Stimulated activated CD4-positive, alpha-beta T cell treated with anti-CD3 and anti-CD28 coated beads, Interleukin-12 subunit alpha, Interleukin-12 subunit beta, amount 100 ng/mL, for 4 hours (primary cell): ENCODE measurements at places on chromosomes 4 and X.

GRCh38 chr4:154120006-154120676, 331.3 kb upstream of the SFRP2 start:
- DNase-seq = no peak

- DNase-seq = no peak
Measured at GRCh38 chr4:143403553-143403820, 66.8 kb downstream of the GAB1 start.

- no peak for DNase-seq
Measured at GRCh38 chr4:183675625-183676024, 16.5 kb downstream of the TRAPPC11 start.

DNA sequence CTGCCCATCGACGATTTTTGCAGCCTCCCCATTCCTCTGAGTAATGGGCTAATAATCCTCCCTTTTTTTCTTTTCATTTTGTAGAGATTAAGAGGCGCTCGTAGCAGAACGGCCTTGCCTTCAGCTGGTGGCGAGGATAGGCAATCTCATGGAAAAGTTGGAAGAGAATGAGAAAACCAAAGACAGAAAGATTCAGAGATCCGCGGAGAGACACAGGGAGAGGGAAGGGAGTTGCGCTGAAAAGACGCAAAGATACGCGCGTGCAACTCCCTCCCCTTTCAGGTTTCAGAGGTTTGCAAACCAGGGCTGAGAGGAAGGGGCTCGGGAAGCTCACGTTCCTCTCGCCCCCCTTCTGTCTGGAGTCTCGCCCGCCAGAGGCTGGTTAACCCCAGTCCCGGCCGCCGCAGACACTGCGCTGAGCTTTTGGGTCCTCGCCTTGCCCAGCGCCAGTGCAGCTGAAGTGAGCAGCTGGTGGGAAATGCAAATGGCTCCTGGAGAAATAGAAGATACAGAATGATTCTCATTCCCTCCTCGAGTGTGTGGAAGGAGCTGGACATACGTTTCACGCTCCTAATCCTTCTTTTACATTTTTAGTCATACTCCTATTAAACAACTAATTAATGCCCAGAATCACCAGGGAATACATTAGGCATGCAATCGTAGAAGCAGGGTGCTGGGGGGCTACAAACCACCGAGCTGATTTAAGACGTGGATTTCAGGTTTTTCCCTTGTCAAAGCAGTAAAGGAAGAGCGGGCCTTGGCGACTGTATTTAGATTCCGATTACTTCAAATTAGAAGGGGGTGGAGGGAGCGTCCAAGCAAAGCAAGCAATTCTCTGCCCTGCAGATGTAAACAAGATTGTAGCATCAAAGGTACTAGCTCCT, 16.6 kb upstream of the PITX2 start:
- DNase-seq = no peak

GRCh38 chrX:22184096-22184495, 88.6 kb upstream of the CBLL2 start:
- no peak for DNase-seq

GRCh38 chrX:54758114-54759055, 39.7 kb downstream of the ITIH6 start:
- no peak for DNase-seq

DNA sequence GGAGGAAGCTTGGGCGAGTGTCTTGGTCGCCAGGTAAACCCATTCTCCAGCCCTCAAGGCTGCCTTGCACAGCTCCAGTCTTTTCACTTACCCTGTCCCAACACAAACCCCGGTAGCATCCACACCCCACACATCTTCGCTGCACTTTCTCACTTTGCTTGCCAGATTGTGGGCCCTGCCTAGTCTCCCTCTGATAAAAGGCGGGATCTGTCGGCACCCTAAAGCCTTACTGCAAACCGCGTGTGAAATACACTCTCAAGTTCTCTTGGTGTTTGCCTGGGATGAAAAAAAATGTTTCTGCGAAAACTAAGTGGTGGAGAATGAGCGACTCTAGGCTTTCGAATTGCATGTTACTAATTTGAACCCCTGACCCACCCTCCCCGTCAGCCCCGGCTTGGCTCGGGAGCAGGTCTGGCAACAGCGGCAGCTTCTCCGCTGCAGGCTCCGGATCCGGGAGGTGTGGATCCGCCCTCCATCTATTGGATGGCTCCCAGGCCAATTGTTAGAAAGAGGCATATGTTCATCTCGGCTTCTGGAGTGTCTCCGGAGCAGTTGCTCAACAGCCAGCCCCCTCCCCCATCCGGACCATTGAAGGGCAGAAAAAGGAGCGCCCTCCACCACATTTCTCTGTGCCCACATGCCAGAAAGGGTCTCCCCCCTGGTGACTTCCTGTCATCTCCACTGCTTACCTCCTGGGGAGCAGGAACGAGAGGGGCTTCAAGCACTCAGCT, 3.0 kb upstream of the CITED1 start:
- peak; percentile 28 for DNase-seq
